Substantia nigra (tissue), 51 donors: ENCODE measurements at places on chromosomes 1 and 21.
A peak's percentile ranks its signal among the peaks of the same experiment; 100 is the strongest.

GRCh38 chr1:155801149-155801548, 55.9 kb downstream of the GON4L start:
- no peak for DNase-seq

GRCh38 chr21:38645282-38645681, 147.0 kb upstream of the ERG start:
- no peak for DNase-seq

DNA sequence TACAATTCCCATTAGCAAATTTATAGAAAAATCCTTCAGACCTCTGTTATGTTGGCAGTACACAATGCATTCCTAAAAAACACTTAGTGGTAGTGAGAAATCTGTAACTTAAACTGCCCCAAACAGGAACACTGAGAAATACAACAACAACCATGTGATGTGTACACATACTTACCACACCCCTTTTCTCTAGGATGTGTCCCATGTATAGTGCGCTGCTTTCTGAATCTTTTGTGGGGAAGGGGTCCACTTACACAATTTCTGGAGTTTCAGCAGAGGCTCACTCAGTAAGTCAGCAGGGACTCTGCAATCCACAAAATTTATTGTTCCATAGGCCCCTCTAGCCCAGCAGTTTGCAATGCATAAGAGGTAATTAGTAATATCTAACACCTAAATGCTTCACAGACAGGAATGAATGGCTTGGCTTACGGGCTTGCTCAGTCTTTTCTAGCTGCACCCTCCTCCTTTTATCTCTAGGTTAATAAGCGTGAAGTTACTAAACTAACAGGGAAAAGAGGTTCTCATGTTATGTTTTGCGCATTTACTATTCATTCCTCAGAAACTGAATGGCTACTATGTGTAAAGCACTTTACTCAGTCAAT, 115.2 kb downstream of the TGFBR3 start:
- DNase-seq: no peak

GRCh38 chr1:183739741-183740271, 65.1 kb upstream of the RGL1 start:
- DNase-seq: no peak

- DNase-seq: no peak
Observed at GRCh38 chr1:54053745-54054437, 483 bp downstream of the TCEANC2 start.

DNA sequence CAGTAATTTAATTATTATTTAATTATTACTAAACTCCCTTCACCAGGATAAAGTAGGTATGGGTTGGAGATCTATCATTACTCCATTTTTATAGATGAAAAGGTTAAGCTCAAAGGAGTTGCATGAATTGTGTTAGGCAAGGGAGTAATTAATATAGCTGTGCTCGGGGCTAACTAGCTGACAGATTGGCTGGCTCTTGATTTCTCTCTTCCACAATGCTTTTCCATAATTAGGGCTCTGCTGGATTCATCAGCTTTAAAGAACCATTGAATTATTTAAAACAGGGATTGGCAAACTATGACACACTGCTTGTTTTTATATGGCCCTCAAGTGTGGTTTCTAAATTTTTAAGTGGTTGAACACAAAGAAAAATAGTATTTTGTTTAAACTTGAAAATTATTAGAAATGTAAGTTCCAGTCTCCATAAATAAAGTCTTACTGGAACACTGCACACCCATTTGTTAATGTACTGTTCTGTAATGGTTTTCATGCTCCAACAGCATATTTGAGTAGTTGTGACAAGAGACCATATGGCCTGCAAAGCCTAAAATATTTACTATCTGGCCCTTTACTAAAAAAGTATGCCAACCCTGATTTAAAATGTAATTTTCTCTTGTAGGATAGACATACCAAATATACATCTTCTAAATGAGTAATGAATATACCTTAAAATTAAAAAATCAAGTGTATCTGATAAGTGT, 76.4 kb downstream of the GDAP2 start:
- DNase-seq: no peak

DNA sequence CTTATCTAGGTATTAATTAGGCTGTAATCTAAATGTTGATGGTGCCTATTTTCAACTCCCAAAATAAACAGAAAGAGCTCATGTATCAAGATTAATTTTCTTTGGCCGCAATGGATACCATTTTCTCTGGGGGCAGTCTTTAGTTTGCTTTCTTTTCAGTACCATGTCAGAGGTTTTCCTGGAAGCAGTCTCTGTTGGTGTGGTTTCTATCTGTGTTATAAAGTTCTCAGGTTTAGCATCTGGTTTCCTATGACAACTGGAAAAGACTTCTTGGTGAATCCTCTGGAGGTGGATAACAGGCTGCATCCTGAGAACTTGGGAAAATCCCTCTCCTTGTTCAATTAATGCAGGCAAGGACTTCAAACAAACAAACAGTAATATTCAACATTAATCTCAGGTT, 38.7 kb upstream of the BATF3 start:
- no peak for DNase-seq

- DNase-seq: no peak
Observed at GRCh38 chr1:201059871-201060555, 36.5 kb upstream of the KIF21B start.

GRCh38 chr1:209383907-209384709, 199.4 kb upstream of the CAMK1G start:
- no peak for DNase-seq

DNA sequence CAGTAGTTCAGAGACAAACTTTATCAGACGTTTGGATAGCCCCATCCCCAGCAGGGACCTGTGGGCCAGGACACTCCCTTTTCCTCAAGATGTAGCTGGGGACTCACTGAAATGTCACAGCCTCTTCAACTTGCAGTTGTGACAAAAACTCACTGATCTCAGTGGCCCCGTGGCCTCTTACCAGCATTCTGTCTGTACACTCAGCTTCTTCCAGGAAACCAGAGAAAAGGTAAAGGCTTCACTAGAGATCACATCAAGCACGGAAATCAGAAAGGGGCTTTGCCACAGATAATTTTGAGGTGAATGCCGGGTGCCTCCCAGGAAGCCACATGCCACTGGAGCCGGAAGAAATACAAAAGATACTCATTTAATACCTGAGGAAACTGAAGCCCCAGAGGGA, 122.2 kb downstream of the CCDC185 start:
- no peak for DNase-seq

- no peak for DNase-seq
Observed at GRCh38 chr1:6037338-6037762, 8.3 kb upstream of the KCNAB2 start.

DNA sequence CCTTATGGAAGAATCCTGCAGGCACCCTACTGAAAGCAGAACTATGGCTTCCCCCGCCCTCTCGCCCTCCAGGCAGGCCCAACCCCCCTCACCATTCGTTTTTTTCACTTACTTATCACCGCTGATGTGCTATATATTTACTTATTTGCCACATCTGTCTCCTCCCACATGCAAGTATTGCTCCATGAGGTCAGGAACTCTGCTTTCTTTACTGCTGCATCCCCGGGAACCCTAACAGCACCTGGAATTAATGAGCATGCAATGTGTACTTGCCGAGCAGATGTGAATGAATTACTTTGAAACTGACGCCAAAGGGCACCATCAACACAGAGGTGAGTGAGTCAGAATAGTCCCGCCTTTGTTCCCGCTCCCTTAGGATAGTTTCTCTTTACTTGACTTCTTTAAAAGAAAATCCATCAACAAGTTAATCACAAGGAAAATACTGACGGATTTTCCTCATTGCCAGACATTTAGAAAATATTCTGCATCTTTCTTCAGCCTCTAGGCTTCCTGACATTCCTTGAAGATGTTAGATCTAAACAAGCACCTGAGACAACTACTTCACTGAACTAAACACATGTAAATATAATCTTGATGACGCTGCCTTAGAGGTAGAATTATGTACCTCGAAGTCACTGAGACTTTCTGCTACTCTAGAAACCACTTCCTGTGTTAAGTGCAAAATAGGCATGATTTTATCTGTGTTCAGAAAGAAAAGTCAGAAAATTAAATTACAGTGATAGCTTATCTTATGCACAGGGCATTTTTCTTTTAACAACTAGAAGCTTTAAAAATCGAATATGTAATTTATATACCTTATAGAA, 17.5 kb upstream of the RAB4A start:
- no peak for DNase-seq

- no peak for DNase-seq
Observed at GRCh38 chr1:241900381-241900780, 52.4 kb downstream of the EXO1 start.

DNA sequence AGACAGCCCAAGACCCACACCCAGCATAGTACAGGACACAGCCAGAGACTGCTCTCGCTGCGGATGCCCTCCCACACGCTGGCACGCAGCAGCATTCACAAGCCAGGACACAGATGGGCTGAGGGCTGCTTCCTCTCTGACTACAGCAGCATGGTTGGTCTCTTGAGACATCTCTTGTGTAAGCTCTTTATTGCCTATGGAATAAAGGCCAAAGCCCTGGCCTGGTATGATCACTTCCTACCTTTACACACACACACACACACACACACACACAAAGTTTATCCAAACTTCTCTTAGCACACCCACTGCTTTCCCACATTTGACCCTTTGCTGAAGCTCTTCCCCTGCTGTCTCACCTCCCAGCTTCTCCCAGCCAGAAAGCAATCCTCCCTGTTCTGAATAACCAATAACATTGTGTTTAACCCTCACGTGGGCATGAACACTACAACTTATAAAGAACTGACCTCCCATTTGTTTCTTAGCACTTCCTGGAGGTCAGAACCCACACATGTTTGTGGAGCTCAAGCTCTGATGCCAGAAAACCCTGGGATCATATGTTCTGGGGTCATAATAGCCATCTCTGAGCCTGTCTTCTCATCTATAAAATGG, 1.2 kb upstream of the LUZP1 start:
- peak; percentile 3 for DNase-seq

DNA sequence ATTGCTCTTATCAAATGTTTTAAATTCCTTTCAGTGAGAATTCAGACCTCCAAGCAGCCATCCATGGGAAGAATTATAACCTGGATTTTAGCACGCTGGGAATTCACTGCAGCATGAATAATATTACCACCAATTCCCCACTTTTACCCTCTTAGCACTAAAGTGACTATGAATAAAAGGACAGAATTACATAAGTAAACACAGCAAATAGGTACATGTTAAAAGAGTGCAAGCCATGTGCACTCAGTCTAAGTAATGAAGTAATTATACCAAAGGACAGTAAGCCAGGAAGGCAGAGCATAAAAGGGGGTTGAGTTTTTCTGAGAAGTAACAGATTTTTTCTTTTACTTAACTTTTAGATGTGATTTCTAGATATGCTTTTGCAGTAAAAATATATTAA, 176.3 kb downstream of the DENND1B start:
- no peak for DNase-seq

GRCh38 chr1:225990705-225991464, 8.3 kb downstream of the SDE2 start:
- no peak for DNase-seq

DNA sequence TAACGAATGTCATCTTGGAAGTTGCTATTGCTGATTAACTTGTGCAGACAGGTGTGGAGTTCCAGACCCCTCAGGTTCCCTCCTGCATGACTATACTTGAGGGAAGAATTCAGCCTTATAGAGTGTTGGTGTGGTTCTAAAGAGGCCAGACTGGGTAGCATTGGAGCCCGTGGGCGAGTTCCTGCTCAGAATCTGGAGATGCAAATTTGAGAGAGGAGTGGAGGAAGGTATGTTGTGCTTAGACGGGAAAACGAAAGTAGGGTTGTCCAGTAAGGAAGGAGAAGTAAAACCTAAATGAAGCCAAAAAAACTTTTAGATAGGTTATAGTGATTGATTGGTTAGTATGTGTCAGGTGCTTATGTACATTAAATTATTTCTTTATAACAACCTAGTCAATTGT, 79.2 kb downstream of the ZNF326 start:
- DNase-seq: no peak

GRCh38 chr1:84857906-84858305, 35.1 kb downstream of the LPAR3 start:
- DNase-seq: no peak

DNA sequence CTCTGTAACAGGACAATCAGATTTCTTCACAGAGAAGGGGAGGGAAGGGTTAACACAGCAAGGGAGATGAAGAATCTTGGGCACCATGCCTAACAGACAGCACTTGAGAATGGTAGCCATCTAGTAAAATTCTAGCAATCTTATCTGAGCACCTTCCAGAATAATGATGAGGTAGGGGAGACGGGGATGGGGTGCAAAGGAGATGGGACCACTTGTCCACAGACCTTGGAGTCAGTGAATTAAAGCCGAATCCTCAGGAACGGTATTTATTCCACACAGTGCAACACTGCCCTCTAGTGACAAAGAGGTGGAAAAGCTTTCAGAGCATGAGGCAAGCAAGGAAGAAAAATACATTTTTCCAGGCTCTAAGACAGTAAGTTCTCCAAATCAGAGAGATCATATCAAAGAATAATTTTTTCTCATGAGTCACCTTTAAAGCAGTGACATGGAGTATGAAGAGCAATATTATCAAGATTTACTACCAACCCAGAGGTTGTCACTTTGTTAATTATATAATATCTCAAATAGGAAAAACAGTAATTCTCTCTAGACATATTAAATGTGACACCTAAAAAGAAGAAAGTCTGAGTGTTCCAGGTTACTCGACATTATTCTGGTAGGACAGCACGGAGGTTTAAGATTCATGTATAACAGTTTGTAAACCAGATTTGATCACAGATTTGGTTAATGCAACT, 43.3 kb upstream of the LPAR3 start:
- DNase-seq: peak; percentile 26

- DNase-seq: no peak
Observed at GRCh38 chr1:187790724-187791123, 962.0 kb downstream of the PLA2G4A start.

- no peak for DNase-seq
Observed at GRCh38 chr1:93963585-93963984, 54.4 kb upstream of the GCLM start.

- DNase-seq: no peak
Observed at GRCh38 chr21:41779659-41780058, 12.8 kb upstream of the RIPK4 start.

DNA sequence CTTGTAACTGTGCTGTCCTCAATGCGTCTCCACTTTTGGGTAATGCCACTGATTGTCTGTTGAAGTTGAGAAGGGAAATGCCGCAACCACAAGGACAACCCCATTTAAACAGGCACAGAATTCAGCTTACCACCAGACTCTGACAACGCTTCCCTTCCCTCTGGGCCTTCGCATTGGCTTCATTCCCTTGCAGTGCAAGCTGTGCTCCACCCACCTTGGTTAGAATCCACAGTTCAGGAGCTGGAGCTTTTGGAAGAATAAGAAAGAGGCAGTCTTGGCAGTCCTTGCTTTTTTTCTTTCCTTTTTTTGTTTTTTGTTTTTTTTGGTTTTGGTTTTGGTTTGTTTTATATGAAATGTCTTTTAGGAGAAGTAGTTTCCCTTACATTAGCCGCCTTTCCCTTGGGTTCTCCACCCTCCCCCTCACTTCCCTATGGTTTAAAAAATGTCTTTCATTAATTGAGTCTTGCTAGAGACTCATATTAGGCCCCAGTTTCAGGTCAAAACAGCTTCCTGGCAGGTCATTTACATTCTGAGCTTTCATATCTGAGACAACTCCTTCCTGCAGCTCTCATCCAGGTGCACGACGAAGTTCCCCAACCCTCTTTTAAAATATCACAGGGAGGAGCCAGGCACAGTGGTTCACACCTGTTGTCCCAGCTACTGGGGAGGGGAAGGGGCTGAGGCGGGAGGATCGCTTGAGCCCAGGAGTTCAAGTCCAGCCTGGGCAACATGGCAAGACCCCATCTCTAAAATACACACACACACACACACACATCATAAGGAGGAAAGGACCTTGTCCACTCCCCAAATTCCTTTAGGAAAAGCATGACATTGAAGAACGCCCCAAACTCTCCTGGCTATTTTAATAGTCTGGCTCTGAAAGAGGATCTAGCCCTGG, 20.7 kb upstream of the LAX1 start:
- DNase-seq: no peak
